ENCODE measurements at places on chromosomes 3 and 15.

- no peak for DNase-seq
These were observed 706 bp downstream of the DVL3 start for GRCh38 chr3:184155644-184156521.

DNA sequence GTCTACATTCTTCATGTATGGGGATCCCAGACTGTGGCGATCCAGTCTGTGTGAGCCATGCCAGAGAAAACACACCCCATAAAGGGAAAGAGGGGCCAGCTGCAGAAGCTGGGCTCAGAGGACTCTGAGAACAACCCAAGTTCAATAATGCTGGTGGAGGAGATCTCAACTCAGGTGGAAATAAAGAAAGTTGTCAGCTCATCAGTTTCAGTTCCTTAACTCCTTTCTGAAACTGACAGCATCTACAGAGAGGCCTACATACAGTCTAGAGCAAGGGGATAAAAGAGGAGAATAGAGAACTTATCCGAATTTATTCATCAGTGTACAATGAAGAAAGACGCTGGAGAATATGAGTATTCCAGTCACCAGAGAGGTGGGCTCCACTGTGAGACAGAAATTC is 77.0 kb downstream of the NTRK3 start:
- no peak for DNase-seq

DNA sequence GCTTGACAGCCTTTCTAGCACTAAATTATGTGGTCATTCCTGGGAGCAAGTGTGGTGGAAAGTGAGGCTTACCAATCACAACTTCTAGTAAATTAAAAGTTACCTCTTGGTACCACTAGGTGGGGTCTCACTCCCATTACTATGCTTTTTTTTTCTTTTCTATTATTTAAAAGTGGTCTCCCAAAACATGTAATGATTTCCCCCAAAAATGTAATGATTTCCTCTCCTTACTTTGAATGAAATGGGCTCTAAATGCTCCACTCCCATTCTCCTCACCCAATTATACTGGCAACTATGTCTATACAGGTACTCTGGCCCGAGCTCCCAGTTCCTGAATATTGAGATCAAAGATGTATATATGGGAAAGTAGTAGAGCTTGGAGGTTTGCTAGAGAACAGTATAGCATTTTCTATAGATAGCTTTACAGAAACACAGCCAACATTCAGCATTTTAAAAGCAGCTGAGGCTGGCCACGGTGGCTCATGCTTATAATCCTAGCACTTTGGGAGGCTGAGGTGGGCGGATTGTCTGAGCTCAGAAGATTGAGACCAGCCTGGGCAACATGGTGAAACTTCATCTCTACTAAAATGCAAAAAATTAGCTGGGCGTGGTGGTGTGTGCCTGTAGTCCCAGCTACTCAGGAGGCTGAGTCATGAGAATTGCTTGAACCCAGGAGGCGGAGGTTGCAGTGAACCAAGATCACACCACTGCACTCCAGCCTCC is 70.9 kb downstream of the DCUN1D1 start:
- no peak for DNase-seq

GRCh38 chr3:128294999-128295468 is 141.8 kb downstream of the EEFSEC start:
- DNase-seq, result no peak

DNA sequence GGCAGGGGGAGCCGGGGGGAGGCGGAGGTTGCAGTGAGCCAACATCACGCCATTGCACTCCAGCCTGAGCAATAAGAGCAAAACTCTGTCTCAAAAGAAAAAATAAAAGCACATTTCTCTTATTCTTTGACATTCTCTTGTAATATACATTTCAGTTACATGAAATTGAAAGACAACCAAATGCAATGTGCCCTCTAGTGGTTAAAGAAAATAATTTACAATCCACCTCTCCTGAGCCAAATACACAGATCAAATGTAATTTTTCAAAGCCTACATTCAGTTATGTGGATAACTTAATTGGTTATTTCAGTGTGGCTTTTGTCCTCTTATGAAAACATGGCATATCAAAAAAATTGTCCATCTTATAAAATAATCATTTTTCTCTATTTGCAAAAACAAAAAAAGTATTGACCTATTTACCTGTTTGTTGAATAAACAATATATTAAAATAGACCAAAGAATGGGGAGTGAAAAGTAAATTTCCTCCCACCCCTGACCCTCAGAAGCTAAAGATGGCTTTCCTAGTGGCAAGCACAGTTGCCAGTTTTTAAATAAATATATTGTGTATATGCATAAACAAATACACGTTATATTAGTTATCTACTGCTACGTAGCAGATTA is 14.2 kb upstream of the U2SURP start:
- DNase-seq, result no peak

DNA sequence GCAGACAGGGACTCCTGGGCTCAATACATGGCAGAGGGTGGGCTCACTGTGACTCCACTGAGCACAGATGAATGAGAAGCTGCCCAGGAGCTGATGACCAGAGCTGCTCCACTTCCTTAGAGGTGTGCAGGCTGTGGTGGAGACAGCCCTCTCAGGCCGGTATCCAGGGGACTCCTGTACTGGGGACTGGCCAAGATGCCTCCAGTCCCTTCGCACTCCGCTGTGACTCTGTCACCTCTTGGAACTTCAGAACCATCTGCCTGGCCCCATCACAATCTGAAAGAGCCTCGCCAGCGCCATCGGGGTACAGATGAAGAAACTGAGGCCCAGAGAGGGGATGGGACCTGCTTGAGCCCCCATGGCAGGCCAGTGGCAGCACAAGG is 111.2 kb downstream of the ETFA start:
- DNase-seq, result no peak

GRCh38 chr15:61079529-61079928 is 149.6 kb downstream of the RORA start:
- no peak for DNase-seq

- DNase-seq, result no peak
These were observed 8.3 kb upstream of the CAMP start for GRCh38 chr3:48215019-48215418.

- DNase-seq, result no peak
These were observed 3.5 kb upstream of the SHISA5 start for GRCh38 chr3:48507256-48508061.

DNA sequence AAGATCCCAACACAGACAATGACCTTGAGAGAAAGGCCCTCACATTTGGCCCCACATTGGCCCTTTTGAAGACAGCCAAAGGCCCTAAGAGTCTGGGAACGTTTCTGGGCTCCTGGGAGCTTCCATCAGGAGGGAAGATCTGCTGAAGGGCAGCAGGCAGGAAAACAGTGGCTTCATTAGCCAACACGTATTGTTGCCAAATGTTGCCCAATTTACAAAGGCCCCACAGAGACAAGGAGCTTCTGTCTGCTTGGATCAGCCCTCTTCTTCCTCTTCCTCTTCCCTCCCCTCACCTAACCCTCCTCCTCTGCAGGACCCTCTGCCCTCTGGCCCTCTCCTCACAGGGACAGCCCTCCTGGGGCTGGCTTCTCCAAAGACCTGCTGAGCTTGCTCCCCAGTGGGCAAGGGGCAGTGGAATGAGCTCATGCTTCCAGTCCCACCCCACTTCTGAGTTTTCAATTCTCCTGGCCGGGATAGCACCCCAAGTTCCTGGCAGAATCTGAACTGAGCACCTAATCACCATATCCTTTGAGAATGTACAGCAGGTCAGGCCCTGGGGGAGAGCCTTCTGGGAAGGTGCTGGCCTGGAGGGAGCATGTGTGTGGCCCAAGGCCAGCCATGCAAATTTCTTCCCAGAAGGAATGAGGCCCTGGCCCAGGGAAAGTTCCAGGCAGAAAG is 5.1 kb upstream of the LTF start:
- no peak for DNase-seq

- no peak for DNase-seq
These were observed 5.8 kb downstream of the IDH3A start for GRCh38 chr15:78154955-78155354.

DNA sequence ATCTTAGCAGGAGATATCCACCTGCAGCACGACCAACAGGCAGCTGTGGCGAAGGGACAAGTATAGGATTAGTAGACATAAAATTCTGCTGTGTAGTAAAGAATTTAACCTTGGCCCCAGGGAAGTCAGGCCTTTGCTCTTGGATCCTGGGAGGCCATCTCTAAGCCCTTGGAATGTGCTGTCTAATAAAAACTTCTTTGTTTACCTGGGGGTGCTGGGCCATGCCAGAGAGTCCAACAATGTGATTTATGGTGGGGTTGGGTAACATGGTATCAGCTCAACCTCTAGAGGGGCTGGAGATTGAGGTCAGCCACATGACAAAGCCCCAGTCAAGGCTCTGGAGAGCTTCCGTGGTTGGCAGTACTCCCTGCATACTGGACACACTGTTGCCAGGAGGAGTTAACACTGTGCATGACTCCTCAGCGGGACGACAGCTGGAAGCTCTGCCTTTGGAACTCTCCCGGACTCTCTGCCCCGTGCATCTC is 52.4 kb downstream of the HEG1 start:
- DNase-seq, result no peak

GRCh38 chr3:18740631-18741583 is 315.8 kb upstream of the SATB1 start:
- DNase-seq, result no peak

GRCh38 chr15:39511916-39512260 is 69.0 kb upstream of the THBS1 start:
- DNase-seq, result no peak

DNA sequence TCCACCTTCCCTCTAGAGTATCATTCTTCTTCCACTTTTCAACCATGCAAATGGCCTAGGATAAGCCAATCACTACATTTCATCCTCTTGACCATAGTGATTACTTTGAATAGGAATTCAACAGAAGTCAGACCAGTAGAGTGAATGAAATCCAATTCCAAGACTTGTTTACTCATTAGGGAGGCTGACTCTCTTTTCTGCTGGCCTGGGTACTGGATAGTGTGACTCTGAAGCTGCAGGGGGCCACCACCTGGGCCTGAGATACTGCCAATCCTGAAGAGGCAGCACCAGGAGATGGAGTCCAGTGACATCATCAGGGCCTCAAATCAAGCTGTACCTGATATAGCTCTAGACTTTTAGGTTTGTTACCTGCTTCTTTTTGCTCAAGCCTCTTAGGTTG is 7.0 kb upstream of the FSTL1 start:
- no peak for DNase-seq
